ENCODE measurements at places on chromosomes 13 and 19.

DNA sequence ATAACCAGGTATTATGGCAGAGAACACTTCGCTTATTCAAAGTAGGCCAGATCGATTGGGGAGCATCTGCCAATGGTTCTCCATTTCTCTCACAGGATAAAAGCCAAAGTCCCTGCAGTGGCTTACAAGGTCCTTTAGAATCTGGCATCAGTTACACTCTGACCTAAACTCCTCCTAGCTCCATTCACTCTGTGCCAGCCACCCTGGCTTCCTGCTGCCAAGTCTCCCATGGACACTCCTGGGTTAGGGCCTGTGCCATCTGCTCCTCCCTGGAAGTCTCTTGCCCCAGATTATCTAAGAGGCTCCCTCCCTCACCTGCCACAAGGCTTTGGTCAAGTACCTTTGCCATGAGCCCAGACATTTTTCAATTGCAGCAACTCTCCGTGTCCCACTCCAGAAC lies 649.2 kb downstream of the DACH1 start:
- no peak for DNase-seq

DNA sequence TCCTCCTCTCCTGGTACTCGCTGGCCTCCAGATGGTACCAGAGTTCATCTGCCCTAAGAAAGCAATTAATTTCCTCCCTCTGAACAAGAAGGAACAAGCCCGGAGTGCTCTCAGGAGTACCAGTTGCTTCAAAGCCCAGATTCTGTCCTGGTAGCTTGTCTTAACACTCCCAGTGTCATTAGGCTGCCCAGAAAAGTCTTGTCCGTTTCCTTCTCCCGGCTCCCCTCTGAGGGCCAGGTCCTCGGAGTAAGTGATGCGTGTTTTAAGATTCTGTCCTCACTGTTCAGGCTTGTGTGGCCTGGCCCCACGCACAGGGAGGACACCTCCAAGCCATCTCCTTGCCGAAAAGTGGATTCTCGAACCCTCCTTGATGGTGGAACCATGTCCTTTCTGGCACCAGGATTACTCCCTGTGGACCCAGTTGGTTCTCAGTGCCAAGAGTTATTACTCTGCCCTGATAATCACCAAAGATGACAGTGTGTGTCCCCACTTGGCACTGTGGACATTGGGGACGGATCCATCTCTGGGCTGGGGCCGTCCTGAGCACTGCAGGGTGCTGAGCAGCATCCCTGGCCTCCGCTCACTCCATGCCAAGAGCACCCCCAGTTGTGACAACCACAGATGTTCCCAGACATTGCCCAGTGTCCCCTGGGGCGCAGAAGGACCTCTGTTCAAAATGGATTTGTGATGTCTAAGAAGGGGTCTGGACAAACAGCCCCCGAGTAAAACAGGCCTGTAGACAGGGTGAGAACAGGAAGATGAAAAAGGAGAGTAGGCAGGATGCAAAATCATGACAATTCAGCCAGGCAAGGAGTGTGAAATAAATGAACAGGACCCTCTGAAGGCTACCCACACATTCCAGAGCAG lies 52.4 kb downstream of the RFX2 start:
- DNase-seq, result no peak

DNA sequence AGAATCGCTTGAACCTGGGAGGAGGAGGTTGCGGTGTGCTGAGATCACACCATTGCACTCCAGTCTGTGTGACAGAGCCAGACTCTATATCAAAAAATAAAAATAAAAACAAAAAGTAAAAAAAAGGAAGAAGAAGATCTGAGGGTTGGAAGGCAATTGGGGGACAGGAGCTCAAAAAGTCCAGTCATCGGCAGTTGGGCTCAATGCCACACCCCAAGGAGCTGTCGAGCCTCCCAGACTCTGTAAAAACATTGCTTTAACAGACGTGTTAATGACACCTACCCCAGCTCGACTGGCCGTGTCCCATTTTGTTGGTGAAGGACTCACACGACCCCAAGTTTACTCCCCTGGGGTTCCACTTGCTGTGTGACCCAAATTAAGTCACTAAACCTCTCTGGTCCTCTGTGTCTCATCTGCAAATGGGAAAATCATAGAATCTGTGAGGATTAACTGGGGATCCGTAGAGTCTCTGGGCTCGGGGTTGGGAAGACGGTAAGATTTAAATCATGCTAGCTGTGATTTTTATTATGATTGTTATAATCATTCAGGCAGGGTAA lies 7.0 kb downstream of the GNA15 start:
- DNase-seq, result no peak

GRCh38 chr13:89755729-89756492 lies 1591.6 kb upstream of the MIR17HG start:
- no peak for DNase-seq

DNA sequence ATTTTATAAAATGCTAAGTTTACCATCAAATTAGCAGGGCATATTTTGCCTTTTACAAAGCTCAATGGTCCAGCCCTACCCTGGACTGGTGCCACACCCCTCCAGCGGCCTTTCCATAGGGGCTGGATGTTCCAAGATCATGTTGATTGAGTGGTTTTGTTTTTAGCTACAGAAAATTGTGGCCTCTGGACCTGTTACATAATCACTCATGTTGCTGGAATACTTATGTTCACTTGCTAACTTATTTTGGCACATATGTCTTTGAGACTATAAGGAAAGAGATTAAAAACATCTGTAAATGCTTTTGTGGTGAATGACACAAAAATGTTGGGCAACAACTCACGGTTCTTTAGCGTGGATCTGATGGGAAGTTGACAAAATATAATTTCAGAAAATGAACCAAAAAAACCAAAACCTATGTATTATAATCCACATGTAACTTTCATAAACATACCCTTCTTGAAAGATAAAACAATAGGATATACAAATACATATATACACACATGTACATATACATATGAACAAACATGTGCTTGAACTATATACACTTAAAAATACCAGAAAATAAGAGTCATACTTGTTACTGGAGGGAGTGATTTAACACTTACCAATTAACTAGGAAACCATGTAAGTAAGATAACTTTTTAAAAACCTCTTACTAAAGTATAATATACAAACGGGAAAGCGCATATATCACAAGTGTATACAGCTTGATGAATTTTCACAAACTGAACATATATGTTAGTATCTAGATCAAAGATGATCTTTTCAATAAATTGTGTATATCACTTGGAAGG lies 46.6 kb upstream of the SLC15A1 start:
- no peak for DNase-seq

- peak; percentile 76 for DNase-seq
Measured at GRCh38 chr19:15297416-15298224, 34.7 kb downstream of the BRD4 start.

- peak; percentile 49 for DNase-seq
Measured at GRCh38 chr19:18543814-18544475, 572 bp upstream of the FKBP8 start.

DNA sequence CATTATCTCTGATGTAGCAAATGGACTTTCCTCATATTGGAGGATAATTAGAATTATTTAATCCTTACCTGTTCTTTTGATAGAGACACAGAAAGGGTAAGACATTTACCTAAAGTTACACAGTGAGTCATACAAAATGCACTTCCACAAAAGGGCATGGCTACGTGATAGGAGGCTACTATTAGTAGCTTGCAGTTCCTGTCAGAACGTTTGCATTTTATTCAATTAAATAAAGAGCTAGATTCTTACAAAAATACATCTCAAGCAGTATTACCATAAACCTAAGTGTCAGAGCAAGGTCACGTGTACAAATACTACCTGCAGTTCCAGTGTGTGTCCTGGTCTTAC lies 120.6 kb downstream of the ESD start:
- DNase-seq, result no peak

GRCh38 chr19:4738734-4739133 lies 15.1 kb upstream of the DPP9 start:
- DNase-seq, result no peak

- peak; percentile 8 for DNase-seq
Measured at GRCh38 chr13:69524459-69525150, 583.0 kb upstream of the ATXN8OS start.

DNA sequence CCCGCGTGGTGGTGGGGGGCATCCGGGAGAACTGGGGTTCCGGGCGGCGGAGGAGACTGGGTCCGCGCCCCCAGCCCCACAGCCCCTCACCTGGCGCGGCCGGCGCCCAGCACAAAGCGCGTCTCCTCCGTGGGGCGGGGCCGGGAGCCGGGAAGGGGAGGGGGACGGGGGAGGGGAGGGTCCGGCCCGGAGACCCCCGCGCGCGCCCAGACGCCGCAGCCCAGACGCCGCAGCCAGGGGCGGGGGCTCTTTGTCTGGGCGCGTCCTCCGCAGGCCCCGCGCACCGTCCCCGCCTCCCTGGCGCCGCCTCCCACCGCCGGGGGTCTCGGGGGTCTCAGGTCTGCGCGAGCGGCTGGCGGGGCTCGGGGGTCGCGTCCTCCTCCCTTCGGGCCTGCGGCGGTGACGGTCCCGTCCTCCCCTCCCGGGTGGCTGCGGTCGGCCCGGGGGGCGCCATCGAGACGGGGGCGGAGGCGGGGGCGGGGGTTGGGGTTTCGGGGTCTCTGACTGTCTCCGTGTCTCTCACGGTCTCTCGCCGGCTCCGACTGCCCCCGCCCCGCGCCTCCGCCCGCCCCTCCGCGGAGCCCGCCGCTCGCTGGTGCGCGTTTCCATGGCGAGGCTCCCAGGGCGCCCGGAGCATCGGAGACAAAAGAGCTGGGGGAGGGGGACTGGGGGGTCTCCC lies at the start of gene PLPPR3:
PLPPR3 (minus strand) TSS at position 131 of the 679 bp plus-strand sequence. CDS start 396 bp downstream, outside the sequence.
- no peak for DNase-seq

DNA sequence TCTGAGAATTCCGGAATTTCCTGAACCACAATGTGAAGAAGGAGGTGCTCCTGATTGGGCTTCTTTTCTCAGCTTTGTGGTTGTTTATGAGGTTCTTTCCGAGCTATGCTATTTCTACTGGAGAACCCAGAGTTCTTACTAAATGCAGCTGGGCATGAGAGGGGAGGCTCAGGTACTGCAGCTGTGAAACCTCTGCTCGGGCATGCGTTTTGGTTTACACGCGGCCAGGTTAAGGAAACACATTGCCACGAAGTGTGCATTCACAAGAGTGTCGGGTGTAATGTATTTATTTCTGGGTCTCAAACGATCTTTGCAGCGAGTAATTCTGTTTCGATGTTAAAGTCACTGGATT lies 661 bp upstream of the MIR17HG start:
- DNase-seq, result no peak

GRCh38 chr13:30796132-30796572 lies 60.8 kb downstream of the ALOX5AP start:
- DNase-seq, result peak; percentile 70

DNA sequence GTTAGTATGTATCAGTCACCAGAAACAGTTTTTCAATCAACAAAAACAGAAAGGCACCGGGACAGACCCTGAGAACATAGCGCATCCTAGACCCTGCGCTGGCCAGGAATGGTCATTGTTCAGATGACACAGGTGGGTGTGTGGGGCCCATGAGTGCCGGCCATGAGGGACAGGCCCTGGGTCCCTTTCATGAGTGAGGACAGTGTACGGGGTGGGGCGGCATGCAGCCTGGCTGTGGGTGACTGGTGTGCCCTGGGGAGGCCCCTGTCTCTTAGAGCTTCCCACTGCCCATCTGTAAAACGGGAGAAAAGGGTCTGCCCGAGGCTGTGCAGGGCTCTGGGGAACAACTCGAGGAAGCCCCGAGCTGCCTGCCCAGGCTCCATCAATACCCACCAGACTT lies 25.8 kb downstream of the PBX4 start:
- DNase-seq, result no peak

DNA sequence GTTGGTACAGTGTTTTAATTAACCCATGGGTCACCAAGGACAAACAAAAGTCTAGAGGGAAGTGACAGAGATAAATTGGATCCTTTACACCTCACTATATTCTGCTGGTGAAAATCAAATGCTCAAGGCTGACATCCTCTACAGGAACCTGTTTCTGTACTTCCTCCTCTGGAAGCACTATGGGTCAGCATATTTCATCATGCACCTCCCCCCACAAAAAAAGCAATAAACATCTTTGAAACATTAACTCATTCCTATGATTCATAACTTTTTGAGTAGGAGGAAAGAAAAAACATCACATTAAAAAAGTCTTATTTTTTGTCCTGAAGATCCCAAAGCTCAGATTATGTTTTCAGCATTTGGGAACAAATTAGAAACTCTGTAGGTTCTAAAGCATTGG lies 588.3 kb upstream of the SGCG start:
- DNase-seq, result no peak

Measured in astrocyte of the hippocampus (primary cell).